ENCODE measurements at places on chromosomes 13 and 19. TPM values are rescaled to one million over a fixed set of nuclear protein-coding genes. Genes with fewer than 3 reads are reported as not detected.

CALR3 gene
- not detected for total RNA-seq

NR2F6 gene
- 54.0 TPM for total RNA-seq

ZNF726 gene
- total RNA-seq: 3.7 TPM

NCR1 gene
- total RNA-seq: not detected

KLK4 gene
- not detected for total RNA-seq

INAFM1 gene
- total RNA-seq: 13.8 TPM

ATXN8OS gene
- not detected for total RNA-seq

IGFL2 gene
- total RNA-seq: not detected

GGACT gene
- total RNA-seq: 0.94 TPM

KASH5 gene
- not detected for total RNA-seq

ZGLP1 gene
- 1.00 TPM for total RNA-seq

PROZ gene
- total RNA-seq: not detected

URAD gene
- total RNA-seq: not detected

CD320 gene
- 65.1 TPM for total RNA-seq

CAMSAP3 gene
- not detected for total RNA-seq

SLC25A41 gene
- total RNA-seq: not detected

TRPC4 gene
- total RNA-seq: 16.7 TPM

DNA sequence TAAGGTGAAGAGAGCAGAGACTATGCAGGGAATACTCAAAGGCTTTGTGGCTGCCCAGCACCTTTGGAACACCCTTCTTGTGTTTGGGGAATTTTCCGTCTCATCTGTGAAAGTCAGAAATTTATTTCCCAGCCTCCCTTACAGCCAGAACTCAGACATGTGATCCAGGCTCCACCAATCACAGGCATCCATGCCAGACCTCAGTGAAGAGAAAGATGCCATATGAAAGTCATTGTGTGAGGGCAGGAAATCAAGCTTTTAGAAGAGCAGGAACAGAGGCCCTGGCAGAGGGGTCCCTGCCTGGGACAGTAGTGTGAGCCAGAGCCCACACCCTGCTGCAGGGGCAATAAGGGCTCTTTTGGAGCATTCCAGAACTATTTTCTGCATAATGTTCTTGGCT is 12.1 kb downstream of the CCDC70 start:
- DNase-seq: no peak

- peak; percentile 50 for DNase-seq
Observed at GRCh38 chr13:83350569-83350968, 531.7 kb downstream of the SLITRK1 start.

DNA sequence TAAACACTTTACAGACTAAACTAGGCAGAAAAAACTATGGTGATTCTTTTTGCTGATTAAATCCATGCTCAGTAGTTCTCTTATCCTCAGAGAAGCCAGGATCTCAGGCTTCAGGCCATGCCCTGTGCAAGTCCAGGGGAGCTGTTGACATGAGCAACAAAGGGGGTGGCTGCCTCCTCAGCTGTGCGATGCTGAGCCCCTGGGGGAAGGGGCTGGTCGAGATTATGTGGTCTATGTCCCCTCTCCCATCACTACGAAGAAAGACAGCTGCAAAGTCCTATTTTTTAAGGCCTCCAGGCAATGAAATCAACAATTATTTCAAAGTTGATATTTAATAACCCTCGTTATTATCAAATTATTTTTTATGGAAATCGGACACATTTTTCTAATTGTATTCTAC is 37.0 kb downstream of the IRS2 start:
- no peak for DNase-seq

DNA sequence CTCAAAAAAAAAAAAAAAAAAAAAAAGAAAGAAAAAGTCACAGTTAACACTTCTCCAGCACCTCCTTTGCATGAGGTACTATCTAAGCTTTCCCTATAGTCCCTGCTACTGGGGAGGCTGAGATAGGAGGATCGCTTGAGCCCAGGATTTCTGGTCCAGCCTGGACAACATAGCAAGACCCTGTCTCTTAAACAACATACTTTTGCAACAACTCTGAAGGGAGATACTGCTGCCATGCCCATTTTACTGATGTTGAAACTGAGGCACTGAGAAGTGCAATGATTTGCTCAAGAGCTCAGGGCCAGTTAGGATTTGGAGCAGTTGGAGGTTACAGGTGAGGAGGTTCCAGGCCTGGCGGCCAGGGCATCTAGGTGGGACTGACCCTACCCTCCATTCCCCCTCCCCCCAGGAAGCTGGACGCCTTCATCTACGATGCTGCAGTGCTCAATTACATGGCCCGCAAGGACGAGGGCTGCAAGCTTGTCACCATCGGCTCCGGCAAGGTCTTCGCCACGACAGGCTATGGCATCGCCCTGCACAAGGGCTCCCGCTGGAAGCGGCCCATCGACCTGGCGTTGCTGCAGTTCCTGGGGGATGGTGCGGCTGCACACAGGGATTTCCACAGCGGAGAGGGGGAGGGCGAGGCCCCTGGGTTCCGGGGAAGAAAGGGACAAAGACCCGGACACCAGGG is 4.3 kb upstream of the GRWD1 start:
- DNase-seq: no peak

- no peak for DNase-seq
Observed at GRCh38 chr13:113746143-113746525, 12.9 kb upstream of the TMEM255B start.

DNA sequence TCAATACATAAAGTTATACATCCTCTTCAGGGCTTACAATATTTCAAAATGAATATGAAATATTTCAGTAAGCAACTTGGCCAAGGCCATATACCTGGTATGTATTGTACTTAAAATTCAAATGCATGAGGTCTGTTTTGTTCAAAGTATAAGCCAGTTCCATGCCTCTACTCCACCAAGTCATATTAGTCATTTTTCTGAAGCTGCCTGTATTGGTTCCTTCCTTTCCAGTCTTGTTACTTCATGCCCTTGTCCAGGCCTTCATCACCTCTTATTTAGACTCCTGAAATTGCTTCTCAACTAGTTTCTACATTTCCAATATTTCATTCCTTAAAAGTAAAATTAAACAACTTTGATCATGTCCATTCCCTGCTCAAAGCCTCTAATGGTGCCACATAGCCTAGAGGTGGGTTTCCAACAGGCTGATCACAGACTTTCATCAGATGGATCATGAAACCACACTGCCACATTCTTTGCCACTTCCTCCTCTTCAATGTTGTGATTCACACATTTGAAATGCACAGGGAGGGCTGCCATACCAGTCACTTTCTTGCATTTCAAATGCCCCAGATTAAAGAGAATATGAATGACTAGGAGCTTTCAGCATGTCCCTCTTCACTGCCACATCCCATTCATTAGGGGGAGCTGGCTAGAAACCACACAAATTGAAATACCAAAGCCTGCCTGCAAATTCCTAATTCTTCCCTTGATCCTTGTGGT is 424.1 kb upstream of the DACH1 start:
- DNase-seq: peak; percentile 76

DNA sequence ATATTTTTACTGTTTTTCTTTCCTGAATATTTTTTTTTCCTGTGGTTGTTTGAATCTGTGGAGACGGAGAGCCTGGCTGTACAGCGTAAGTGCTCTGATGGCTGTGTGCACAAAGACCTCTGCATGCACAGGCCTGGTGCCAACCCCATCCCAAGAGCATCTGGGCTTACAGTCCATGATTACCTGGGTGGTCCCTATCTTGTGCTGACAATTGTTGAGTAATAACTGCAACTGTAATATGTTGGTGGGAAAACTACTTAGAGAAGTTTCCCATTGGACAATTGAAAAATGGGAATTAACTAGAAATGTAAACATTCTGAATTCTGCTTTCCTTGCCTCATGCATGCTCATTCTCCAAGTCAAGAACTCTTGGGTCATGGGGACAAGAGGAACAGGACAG is 268.7 kb downstream of the SHISA2 start:
- no peak for DNase-seq

DNA sequence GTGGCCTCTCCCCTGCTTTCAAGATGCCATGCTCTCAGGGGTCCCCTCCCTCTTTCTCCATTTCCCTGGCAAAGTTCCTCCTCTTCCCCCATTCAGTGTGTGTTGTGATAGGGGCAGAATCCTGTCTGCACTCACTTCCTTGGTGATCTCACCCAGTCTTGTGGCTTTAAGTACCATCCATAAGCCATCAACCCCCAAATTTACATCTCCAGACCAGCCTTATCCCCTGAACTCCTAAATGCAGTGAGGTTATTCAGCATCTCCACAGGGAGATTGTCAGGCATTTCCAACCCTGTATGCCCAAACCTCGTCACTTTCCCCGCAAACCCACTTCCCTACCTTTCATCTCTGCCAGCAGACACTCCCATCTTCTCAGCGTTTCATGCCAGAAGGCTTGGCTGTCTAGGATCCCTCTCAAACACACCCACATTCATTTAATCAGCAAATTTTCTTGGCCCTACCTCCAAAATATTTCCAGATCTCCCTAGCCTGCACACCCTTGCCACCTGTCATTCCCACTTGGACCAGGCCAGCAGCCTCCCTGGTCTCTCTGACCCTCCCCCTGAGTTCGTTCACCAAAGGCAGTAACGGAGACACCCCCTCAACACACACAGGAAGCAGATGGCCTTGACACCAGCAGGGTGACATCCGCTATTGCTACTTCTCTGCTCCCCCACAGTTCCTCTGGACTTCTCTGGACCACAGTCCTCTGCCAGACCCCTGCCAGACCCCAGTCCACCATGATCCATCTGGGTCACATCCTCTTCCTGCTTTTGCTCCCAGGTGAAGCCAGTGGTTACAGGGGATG is at the start of gene HCST:
Gene HCST, plus strand, starts transcription at position 676 of the 808 bp plus-strand sequence. Its CDS starts 65 bp downstream, at position 741.
- DNase-seq: peak; percentile 46

DNA sequence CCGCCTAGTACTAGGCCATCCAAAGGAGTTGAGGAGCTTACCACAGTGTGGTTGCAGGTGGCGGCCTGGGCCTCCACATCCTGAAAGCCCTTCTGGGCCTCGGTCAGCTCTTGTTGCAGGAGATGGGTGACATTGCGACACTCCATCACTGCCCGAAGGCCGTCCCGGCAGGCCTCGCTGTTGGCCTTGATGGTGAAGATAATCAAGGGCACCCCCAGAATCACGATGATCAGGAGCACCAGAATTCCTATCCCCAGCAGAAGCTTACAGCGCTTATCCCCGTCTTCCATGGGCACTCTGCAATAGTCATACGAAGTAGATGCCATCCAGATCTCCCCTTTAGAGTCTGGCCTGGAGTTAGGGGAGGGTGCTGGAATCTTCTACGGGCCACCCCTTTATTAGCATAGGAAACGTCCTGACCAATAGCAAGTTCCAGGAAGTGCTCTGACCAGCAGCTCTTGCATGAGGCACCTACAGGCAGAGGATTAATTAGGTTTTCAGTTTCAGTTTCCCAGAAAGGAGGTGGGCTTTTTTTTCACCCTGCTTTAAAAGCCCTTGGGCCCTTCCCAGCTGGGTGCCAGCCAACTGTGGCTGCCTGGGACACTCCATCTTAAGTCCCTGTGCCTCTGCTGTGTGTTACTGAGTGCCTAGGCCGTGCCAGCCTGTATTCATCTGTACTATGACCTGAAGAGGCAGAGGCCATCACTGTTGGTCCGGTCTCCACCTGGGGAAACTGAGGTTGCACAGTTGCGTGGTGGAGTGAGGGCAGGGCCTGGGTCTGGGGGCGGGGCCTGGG is at the start of gene BST2:
Gene BST2, minus strand, starts transcription at position 381 of the 796 bp plus-strand sequence. Its CDS starts 55 bp downstream, at position 326.
- DNase-seq: no peak

GRCh38 chr13:76148926-76149325 is 512.8 kb downstream of the LMO7 start:
- DNase-seq: peak; percentile 78

DNA sequence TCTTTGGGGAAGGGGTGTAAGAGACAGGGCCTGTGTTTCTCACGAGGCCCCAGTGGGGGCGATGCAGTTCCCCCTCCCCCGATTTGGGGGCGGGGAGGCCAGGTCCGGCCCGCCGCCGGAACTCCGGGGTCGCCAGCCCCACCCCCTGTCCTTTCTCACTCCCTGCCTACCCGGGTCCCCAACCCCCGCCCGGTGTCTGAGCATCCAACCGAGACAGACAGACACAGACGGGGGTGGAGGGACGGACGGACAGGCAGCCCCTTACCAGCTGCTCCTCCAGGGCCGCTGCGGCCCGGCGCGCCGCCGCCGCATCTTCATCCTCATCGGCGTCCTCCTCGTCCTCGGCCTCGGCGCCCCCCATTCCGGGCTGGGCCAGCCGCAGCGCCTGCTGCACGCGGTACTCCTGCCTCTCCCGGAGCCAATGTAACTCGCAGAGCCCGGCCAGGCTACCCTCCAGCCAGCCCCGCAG is 397 bp downstream of the DACT3 start:
- DNase-seq: no peak

- DNase-seq: no peak
Observed at GRCh38 chr13:20473139-20473538, 52.5 kb downstream of the CRYL1 start.

- DNase-seq: no peak
Observed at GRCh38 chr19:33335446-33335845, 33.1 kb upstream of the CEBPA start.

DNA sequence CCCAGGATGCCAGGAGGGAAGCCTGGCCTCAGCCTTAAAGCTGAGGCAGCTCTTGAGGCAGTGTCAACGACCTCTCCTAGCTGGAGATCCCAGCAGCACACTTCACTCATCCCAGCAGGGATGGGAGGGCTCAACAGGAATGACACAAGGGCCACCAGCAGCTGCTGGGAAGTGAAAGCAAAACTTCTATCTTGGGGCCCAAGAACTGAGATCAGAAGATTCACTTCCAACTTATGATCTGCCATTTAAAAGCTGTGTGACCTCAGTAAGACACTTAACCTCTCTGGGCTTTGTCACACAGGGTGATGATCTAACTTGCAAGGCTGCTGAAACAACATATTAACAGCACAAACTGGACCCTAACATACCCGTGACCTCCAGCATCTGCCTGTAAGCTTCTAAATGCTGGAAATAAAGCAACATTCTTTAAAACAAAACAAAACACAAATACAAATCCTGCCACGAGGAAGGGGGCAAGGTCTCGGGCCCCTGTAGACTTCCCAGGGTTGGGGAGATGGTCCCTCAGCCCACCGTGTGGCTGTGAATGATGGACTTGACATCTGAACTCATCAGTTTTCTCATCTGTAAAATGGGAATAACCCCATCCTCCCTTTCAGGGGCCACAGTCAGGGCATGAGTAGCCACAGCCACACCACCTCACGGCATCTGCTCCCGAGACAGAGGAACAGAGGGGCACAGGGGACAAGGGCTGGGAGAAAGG is 22.7 kb downstream of the ELL start:
- DNase-seq: no peak

GRCh38 chr19:52724701-52725514 is 9.9 kb downstream of the ZNF611 start:
- no peak for DNase-seq

GRCh38 chr13:27896726-27897125 is 23.1 kb upstream of the PDX1 start:
- no peak for DNase-seq

DNA sequence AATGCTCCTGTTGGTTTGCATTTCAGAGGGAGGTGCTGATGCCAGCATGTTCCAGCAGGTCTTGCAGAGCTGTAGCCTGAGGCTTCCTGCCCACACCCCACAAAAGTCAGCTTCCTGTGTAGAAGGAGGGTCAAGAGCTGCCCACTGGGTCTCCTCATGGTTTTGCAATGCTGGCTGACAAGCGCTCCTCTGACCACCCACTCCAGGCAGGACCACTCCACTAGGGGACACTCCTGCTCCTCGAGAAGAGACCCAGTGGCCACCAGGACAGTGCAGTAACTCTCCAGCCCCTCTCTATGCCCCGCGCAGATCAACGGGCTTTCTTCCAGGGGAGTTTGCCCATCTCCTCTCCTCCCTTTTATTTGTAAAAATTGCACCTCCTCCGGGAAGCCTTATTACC is 72.9 kb upstream of the UQCRFS1 start:
- no peak for DNase-seq

- DNase-seq: no peak
Observed at GRCh38 chr13:42061943-42062342, 13.5 kb downstream of the DGKH start.

- DNase-seq: no peak
Observed at GRCh38 chr13:51827254-51827653, 17.7 kb downstream of the TMEM272 start.

GRCh38 chr13:85261757-85262346 is 537.4 kb downstream of the SLITRK6 start:
- no peak for DNase-seq
